ENCODE measurements at places on chromosomes 11 and 22.

DNA sequence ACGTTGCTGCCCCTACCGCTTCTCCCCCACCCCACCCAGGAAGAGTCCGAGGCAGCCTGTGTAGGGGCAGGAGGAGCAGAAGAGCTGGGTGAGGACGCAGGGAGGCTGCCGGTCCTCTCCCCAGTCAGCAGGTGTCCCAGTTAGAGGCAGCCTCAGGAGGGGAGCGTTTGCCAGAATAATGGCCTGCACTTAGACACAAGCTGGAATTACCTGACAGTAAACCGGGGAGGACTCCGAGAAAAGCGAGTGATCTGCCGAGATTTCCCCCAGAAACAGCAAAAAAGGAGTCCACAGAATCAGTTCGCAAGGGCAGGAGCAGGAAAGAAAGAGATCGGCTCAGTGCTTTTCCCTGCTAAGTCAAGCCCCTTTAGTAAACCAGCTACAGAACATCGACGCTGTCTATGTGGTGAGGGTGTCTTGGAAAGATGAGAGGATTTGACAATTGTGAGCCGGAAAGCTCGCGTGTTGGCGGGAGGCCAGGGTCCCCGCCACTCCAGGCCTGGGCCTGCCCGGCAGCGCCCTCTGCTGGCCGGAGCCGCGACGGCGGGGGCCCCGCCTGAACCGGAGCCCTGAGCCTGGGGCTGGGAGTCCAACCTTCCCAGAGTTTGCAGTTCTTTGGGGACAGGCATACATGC lies 17.7 kb upstream of the THRSP start:
- DNase-seq: peak; percentile 86

GRCh38 chr11:2868506-2869133 lies 17.0 kb downstream of the CDKN1C start:
- no peak for DNase-seq

GRCh38 chr11:90753546-90753945 lies 530.7 kb upstream of the CHORDC1 start:
- DNase-seq: no peak

DNA sequence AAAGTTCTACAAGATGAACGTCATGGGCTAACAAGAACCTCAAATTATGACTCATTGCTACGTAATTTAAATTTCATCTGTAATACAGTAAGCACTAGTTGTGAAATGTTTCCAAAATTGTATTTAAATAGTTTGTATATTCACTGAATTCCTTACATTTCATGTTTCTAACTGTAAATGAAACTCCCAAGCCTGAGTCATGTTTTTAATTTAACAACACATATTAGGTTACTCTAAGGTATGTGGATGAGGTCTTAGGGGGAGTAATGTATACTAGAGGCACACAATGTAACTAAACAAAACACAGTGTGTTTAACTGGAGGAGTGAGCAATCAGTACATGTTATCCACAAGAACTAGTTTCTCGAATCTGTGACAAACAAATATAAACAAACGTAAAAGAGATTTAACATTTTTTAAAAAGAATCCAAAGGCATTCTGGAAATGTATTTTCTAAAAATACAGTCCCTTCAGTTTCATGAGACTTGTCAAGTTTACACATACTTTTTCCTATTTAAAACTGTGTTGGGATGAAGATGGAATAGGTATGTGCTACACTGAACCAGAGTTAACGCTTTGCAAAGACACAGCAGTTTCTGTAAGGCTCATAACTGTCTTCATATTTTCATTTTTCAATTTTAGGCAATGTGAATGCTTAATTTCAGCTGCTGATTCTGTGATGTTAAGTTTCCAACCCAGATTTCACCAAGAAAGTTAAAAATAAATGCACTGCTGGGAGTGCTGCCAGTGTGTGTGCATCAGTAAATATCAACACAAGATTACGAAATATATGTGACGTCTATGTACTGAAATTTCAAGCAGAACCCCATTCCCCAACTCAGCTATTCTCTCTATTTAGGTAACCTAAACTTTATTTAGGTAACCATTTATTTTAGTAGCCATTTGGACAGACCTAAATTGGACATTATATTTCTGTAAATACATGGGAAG lies 52.6 kb downstream of the PITPNB start:
- DNase-seq: no peak

- DNase-seq: no peak
Observed at GRCh38 chr11:124511745-124512144, 31.7 kb downstream of the OR8B12 start.

DNA sequence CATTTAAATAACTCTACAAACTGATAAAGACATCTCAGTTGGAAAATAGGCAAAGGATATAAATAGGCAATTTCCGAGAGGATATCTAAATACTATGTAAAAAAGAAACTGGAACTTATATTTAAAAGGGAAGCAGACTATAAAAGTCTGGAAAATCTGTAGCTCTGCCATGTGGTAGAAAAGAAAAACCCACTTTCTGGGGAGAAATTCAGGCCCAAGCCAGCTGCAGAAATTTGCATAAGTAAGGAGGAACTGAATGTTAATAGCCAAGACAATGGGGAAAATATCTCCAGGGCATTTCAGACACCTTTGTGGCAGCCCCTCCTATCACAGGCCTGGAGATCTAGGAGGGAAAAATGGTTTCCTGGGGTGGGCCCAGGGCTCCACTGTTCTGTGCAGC lies 97.8 kb upstream of the ZBED5 start:
- no peak for DNase-seq

DNA sequence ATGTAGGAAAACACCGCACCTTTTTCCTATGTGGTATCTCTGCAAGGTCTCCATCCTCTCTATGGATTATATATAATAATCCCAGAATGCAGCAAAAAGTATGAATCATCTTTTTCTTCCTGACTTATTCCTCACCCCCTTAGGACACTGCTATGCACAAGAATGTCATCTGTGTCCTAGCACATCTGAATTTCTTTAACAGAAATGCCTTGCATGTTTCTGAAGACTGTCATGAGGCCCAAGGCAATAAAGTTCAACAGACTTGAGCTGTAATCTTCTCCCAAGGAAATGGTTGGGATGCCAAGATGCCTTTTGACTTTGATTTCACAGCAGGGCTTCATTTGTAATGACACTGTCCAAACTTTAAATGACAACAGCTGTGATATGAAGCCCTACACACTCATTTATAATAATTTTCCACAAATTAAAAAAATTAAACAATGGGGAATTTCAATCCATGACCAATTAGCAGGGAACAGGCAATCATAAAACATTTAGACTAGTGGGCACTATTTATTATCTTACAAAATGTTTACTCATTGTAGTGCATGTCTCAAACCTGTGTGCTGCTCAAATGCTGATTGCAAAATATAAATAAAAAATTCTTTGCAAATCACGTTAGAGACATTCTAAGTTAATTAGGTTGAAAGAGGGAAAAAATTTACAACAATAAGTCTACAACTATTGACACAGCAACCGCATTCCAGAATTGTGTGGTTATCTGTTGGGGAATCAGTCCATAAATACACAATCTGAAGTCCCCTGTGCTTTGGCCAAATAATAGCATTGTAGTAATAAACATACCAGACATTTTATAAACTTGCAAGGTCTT lies 242.3 kb downstream of the SWAP70 start:
- DNase-seq: peak; percentile 67

DNA sequence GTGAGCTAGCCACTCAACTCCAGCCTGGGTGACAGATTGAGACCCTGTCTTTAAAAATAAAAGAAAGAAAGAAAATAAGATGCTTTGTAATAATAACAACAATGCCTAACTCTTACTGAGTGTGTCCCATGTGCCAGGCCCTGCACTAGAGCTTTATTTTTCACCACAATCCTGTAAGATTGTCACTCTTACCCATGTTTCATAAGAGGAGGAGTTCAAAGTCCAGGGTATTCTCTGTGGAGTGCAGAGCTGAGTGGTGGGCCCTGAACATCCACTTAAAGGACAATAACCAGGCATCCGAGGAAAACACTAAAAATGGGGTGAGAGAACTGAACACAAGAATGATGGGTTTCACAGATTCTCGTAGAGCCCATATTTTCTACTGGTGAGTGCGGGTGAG lies 925 bp upstream of the C11orf52 start:
- DNase-seq: no peak

- DNase-seq: no peak
Observed at GRCh38 chr11:75262436-75262835, 21.9 kb downstream of the TPBGL start.

DNA sequence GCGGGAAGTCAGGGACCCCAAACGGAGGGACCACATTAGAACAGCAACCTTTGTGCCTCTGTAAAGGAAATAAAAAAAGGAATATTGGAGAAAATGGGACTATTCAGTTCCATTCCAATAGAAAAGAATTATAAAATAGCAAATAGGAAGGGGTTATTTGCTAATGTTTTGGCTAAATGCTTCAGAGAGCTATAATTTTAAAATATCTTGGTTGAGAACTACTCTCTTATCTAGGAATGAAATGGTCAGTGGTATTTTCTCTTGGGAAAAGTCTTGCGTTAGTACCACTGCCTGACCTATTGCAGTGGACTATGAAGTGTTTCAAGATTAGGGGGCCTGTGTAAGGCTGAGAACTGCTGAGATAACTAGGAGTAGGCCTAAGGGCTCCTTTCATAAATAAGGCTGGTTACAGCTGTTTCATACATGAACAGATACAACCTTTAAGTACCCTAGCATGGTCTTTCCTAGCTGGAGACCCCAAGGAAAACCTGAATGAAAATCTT lies 6.9 kb upstream of the WEE1 start:
- no peak for DNase-seq

- no peak for DNase-seq
Observed at GRCh38 chr11:61049063-61049377, 53.3 kb upstream of the CD5 start.

DNA sequence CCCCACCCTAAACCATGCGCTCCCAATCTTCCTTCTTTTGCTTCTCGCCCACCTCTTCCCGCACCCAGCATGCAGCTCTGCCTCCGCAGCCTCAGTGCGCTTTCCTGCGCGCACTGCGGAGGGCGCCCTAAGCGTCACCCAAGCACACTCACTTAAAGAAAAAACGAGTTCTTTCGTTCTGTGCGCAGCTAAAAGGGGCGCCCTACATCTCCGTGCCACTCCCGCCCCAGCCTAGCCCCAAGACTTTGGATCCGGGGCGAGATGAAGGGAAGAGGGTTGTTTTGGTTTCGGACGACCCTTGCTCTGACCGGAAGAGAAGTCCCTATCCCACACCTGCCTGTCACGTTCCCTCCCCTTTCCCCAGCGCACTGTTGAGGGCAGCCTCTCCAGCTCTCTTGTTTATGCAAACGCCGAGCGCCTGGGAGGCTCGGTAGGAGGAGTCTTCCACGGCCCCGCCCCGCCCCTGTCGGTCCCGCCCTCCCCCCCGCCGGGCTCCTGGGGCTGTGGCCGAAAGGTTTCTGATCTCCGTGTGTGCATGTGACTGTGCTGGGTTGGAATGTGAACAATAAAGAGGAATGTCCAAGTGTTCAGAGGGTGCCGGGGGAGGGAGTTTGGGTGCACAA lies 5.3 kb downstream of the VSIG2 start:
- DNase-seq: no peak

DNA sequence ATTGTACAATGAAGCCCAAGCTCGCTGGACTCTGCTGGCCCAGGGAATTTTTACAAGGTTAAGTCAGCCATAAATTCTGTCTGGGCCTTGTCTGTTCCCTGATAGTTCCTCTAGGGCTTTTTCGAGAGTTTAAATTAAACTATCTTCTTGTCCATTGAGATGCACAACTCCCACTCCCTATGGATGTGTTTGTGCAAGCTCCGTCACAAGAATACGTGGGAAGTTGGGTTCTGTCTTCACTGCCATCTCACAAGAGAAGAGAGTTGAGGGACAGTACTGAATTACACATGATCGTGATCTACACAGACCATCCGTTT lies 153.6 kb upstream of the TTC12 start:
- no peak for DNase-seq

DNA sequence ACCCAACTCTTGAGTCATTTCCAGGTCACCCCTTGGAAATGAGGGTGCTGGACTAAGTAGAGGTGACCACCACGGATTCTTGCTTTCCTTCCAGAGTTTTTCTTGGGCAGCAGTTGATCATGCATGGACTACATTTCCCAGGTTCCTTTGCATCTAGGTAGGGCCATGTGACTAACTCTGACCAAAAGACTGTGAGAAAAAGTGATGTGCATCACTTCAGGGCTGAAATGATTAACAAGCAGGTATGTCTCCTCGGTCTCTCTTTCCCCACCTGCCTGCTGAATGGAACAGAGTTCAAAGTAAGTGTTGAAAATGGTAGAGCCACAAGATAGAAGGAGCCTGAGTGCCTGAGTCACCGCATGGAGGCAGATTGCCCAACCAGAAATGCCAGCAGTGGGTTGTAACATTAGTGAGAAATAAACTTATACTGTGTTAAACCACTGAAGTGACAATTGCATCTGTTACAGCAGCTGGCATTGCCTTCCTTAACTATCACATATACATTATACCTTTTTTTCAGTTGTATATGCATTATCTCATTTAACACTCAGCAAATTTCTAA lies 113.5 kb downstream of the MN1 start:
- DNase-seq: no peak

- DNase-seq: no peak
Observed at GRCh38 chr11:79090191-79090705, 350.6 kb downstream of the TENM4 start.

GRCh38 chr11:7787239-7787638 lies 9.5 kb downstream of the OR5P2 start:
- DNase-seq: no peak

DNA sequence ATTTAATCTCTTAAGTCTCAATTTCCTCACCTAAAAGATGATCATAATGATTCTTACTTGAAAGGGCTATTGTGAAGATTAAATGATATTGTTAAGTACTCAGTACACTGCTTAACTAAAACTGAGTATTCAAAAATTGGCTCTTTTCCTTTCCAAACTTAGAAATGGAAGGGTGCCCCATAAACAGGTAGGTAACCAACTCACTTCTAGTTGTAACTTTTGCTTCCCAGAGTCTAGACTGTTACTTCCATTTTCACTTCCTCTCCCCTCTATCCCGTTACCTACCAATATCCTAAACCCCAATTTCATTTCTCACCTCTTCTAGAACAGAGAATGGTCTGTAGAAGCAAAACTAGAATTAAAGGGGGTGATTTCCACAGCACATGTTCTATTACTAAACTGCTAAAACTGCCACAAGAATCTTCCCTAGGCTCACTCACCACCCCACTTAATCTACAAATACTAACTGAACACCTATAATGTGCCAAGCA lies 50.0 kb downstream of the RRAS2 start:
- no peak for DNase-seq

DNA sequence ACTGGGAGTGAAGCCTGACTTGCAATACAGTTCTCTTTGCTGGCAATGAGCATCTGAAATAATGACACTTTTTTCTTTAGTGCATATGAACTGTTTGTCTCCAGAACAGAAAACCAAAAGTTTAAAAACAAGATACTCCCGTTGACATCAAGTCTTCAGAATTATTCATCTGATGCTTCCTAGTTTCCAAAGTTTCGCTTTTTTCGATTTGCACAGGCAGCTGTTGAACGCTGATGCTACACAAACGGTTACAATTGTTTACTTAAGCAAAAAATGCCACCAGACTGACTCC lies 612 bp upstream of the BIRC2 start:
- no peak for DNase-seq

DNA sequence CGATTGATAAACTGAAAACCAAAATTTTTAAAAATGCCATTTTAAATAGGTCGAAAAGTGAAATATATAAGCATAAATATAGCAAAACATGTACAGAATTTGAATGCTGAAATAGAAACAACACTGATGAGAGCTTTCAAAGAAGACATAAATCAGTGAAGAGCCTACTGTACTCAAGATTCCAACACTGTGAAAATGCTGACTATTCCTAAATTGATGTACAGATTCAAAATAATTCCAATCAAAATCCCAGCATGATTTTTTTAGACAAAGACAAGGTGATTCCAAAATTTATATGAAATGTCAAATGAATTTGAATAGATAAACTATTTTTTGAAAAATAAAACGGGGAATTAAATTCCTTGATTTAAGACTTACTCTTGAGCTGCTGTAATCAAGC lies 1010.4 kb downstream of the TBC1D22A start:
- no peak for DNase-seq
